HS-27A (cell line): ENCODE measurements at places on chromosomes 12 and 14.

- DNase-seq: no peak
Observed at GRCh38 chr12:47909839-47910465, 5.2 kb upstream of the VDR start.

DNA sequence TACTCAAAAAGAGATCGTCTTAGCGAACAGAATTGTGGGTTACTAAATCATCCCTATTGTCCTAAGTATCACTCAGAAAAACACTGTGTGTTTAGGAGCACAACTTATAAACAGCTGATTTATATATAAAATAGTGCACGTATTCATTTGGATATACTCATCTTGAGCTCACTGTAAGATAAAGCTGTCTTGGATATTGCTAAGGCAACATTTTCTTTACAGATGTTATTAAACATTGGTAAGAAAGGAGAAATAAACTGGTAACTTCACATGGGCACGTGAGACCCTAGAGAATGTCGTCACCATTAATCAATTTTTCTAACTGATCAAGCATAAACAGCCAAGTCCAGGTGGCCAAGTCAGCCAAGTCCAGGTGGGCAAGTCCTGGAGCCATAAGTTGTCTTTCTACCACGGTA, 1.7 kb downstream of the PAWR start:
- DNase-seq: no peak

DNA sequence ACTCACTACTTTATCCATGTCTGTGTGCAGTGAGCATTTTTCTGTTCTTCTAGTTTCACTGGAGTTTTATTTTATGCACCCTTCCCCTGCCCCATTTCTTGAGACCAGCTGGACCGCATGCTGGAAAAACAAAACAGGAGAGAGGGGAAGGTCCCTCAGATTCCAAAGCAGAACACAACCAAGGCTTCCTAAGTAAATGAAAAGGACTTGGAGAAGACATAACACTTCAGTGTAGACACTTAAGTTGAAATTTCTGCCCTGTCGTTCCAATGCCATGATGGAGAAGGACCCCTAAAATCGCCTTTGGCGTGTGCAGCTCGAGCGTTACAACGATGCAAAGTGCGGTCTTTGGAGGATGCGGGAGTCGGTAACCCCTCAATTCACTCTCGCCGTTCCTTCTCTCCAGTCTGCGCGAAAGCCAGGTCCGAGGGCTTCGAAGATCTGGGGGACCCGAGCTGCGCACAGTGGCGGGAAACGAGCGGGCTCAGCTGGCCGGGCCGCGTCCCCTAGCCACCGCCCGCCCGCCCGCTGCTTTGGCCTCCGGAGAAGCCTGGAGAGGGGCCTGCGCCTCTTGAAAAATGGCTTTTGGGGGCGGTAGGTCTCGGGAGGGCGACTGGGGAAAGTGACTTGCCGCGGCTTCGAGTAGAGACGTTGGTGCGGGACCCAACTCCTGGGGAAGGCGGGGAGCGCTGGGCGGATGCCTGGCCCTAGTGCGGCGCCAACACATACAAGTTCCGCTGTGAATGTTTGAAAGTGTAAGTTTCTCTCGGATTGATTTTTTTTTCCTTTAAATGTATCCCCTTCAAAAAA, 11.2 kb upstream of the HOXC13 start:
- DNase-seq: no peak

- no peak for DNase-seq
Observed at GRCh38 chr14:22926316-22926715, 2.9 kb downstream of the PRMT5 start.

GRCh38 chr14:88607829-88608228, 45.0 kb downstream of the ZC3H14 start:
- DNase-seq: no peak

GRCh38 chr14:92866901-92867865, 55.8 kb upstream of the CHGA start:
- DNase-seq: no peak

- peak; percentile 15 for DNase-seq
Observed at GRCh38 chr14:85122690-85123089, 407.3 kb upstream of the FLRT2 start.

DNA sequence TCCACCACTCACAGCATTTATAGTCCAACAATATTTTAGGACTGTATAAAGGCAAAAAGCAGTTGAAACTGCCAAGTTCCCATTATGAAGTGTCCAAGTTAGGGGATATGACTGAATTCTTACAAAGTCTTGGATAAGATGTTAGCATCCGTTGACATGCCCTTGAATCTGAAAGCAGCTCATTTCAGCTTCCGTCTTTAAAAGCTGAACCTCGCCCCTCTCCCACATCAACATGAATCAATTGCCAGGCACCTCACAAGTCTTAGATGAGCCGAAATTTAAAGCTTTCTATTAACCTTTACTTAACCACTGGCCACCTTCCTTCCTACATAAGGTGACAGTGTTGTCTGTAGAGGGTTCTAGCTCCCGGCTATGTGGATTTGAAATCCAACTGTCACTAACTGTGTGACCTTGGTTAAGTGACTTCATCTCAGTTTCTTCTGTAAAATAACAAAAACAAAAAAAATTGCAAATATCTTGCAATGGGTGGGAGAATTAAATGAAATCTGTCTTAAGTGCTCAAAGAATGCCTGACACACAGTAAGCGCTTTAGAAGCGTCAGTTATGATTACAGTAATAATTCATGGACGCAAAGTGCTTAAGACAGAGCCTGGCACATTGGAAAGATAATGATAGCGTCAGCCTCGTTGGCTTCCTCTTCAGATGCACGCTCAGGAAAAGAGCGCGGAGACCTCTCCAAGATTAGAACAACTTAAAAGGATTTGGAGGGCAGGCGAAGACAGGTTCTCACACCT, 1.2 kb downstream of the PPP1CC start:
- DNase-seq: no peak

DNA sequence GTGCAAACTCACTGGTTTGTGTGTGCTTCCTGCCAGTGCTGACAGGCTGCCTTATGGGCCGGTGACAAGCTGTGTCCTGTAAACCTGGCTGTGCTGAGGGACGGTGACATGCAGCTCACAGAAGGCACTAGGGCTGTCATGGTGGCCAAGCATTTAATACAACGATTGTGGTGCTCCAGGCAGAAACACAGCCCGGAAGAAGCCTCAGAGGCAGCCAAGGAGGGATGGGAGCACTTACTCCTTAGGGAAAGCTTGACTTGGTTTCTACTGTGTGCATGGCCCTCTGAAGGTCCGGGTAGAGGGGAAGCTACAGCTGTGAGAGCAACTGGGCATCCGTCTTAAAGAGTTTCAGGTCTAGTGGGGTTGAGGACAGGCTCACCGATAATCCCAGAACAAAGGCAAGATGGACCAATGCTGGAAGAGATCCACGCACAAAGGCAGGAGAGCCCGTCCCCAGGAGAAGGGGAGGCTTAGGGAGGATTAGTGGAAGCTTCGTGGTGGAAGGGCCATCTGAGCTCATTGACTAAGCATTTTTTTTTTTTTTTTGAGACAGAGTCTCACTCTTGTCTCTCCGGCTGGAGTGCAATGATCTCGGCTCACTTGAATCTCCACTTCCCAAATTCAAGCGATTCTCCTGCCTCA, 10.7 kb upstream of the MCRS1 start:
- no peak for DNase-seq

- DNase-seq: no peak
Observed at GRCh38 chr12:51055060-51055459, 6.9 kb downstream of the LETMD1 start.

DNA sequence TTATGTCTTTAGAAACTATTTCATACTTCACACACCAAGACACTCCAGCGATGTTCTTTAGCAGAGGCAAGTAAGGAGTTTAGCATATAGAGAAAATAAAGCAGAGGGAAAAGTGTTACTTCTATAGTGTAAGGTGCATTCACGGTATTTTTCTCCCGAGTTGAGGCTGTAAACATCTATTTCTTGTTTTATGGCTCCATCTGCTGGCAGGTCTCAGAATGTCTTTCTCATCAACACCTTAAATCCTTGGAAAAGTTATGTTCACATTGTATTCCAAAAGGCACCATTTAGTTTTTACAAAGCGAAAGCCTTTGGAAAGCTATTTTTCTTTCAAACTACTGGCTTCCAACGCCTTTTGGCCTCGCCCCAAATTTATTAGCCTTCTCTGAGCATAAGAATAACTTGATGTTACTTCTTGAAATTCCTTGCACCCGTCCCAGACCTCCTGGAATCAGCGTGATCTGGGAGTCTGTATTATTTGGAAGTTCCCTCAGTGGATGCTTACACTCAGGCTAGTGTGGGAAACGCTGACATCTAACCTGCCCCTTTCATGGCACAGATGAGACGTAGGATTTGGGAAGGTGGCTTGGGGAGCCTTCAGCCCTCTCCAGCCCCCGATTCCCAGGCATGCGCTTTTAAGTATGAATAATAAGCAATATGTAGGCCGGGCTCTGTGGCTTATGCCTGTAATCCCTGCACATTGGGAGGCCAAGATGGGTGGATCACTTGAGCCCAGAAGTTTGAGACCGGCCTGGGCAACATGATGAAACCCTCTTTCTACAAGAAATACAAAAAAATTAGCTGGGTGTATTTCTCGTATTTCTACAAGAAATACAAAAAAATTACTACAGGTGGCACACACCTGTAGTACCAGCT, 1.9 kb upstream of the PIWIL1 start:
- peak; percentile 1 for DNase-seq

DNA sequence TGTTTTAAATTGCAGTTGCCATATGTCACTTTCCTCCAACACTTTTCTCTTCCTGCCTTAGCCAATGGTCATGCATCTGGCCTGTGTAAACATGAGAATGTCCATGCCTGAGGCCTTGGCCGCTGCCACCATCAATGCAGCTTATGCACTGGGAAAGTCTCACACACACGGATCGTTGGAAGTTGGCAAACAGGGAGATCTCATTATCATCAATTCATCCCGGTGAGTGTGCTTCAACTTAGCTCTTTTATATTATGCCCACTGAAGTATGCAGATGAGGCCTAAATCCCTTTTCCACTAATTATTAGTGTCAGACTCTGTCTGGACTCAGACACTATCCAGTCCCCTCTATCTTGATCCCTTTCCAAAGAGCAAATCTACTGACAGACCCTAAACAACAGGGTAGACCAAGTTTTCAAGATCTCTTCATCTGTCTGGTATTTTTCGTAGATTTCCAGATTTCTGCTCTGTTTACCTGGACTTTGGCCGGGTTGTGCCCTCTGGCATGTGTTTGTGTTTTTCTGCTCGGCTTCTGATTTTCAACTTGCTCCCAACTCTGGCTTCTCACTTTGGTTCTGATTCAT, 23.2 kb downstream of the AMDHD1 start:
- DNase-seq: no peak

GRCh38 chr12:82473111-82473754, 114.9 kb downstream of the METTL25 start:
- DNase-seq: no peak

DNA sequence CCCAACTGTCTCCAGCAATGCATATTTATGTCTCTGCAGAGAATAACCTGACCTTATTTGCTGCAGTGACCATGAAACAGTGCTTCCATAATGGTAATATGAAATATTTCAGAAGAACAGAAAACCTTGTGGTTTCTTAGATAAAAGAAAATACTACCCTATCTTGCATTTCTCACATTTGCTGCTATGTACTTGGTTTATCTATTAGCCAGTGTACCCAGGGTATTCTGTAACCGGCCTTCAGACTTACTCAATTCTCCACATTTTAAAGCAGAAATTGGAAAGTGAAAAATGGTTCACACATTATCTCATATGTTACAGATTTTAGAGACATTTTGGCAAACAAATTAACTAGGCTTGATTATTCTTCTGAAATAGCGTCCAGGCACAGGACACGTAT, 57.9 kb upstream of the CCDC91 start:
- no peak for DNase-seq

DNA sequence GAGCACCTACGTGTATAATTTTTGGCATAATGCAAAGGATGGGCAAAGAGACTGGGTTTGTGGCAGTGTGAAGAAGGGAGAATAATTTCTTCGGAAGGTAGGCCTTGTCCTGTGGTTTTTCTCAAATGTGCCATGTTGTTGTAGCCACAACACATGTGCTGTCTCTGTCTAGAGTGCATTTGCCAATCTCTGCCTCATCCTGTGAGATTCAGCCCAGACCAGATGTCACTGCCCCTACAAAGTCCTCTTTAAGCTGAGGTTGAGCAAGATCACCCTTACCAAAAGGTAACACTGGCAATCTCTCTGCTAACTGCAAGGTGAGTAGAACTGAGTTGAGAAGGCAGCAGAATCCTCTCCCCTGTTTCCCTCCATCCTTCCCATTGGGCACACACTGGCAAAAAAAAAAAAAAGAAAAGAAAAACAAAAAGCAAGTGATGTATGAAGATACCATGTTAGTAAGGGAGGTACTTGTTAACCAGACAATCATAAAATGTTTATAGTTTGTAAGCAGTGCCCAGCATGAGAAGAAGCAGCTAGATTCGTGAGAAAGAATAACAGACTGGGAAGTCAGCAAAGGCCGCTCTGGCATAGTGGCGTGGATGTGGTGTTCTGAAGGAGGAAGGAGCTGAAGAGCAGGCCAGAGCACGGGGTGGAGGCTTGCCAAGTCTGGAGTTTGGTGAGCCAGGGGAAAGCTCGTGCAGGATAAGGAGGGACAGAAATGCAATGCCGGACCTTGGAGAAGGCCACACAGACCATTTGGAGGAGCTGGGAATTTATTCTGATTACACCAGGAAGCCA, 18.9 kb downstream of the DYRK2 start:
- DNase-seq: no peak

DNA sequence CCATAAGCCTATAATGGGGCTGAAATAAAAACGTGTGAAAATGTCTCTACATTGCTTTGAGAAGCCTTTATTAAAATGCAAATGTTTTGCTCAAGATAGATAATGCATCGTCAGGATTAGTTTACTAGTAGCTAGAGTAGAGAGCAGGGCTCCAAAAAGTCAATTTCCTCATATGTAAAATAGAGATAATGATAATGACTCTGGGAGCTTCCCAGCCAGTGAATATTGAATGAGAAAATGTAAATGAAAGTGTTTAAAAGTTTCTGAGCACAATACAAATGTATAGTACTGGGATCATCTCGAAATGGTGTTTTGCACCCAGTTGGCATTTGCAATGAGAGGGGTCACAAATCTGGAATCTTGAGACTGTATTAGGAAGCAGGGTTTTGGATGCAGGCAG, 135.3 kb downstream of the OTOGL start:
- peak; percentile 9 for DNase-seq

GRCh38 chr12:41250748-41251147, 62.6 kb downstream of the PDZRN4 start:
- DNase-seq: no peak

DNA sequence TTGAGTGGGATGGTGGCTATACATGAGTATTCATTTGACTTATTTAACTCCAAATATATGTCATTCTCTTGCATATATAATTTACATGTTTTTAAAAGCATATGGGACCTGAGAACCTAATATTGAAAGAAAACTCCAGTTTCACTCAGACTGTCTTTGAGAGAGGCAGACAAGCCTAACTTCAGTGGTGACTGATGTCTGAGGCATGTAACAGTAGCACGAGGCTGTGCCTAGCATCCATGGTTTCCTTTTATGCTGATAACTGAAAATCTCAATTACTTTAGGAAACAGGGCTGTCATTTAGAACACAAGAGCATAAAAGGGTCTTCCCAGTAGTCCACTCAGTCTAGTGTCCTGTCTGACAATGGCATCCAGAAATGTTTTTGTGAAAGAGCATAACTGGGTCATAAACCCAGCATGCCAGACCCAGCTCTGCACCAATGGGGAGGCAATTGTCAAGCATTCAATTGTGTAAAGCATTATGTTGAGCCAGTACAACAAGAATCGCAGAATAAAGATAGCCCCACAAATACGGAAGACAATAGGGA, 24.3 kb downstream of the MAPK1IP1L start:
- DNase-seq: no peak

- no peak for DNase-seq
Observed at GRCh38 chr14:74941676-74942097, 13.7 kb downstream of the PGF start.
